Stimulated activated CD4-positive, alpha-beta T cell treated with anti-CD3 and anti-CD28 coated beads, TNF-alpha, amount 100 ng/mL, for 1 hour (primary cell): ENCODE measurements at places on chromosomes 6 and 20.

DNA sequence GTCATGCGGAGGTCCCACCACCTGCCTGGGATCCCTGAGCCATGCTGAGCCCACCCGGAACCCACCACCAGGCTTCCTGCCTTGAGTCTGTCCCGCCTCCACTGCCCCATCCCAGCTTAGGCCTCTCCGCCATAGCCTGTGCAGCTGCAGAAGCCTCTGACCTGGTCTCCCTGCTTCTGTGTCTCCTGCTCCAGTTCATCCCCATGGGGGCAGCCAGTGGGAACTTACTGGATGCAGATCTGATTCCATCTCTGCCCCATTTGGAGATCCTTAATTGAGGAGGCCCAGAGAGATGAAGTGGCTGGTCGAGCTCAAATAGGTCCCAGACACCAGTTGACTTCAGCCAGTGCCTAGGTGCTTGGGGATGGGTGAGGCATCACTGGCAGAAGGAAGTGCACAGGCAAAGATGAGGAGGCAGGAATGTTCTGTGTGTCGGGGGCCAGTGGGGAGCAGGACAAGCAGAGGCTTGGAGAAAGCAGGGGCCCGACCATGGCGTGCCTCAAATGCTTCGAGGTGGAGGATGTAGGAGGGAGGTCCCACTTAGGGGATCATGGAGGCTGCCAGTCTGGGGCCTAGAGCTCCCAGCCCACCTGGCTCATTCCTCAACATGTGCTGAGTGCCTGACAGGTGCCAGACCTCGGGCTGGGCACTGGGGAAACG, 112.8 kb downstream of the TOX2 start:
- no peak for DNase-seq

DNA sequence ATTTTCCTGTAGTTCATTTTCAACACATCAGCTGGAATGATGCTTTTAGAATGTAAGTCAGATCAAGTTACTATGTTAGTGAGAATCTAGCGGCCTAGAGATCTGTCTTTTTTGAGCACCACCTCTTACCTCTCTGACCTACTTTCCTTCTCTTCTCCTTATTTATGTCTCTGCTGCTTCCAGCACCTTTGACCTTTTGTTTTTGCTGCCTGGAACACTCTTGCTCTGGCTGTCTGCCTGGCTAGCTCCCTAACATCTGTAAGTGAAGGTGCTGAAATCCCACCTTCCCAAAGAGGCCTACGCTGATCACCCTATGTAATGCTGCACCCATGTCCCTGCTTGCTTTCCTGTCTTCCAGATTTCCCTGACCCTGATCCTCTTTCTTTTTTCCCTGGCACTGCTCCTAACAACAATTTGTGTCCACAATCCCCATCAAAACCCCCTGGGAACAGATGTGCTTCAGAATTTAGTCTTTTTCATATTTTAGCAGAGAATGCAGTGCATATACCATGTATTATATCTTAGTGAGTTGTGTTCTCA, 87.8 kb downstream of the RFPL4B start:
- no peak for DNase-seq

DNA sequence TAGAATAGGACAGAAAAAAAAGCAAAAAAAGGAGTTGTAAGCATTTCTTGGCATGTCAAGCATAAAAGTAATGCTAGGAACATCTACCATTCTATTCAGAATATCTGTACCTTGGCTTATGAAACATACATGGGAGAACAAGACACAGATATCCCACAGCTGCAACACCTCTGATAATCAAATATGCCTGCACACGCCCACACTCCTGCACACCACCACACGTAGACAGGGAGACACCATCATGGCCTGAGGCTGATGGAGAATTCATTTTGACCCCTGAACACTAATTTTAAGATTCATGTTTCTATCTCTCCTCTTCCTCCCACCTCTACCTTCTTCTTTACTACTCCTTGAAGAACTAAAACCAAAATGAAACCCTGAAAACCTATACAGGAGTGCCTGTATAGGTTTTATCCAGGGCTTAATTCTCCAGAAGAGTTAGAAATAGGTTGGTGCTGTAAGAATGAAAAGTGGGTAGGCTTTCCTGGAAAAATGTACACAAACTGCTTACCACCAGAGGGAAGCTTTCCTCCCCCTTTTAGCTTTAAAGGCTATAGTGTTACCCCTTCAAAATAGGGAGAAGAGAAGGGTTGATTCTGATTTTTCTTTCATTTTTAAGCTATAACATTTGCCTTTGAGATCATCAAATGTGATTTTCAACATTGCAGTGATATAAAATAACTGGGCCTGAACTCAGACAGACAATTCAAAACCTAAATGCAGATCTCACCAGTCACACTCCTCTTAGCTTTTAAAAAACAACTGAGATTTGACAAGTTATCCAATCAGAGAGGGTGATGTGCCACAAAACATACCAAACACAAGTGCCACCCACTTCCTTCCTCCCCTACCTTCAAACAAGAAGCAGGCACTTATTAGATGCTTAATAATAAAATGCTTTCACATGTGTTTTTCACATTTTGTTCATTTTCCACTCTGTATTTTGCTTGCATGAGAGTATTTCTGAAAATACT, 57.9 kb downstream of the ELOVL5 start:
- no peak for DNase-seq

- DNase-seq: no peak
These were observed 187.7 kb downstream of the UST start for GRCh38 chr6:148934539-148934938.

DNA sequence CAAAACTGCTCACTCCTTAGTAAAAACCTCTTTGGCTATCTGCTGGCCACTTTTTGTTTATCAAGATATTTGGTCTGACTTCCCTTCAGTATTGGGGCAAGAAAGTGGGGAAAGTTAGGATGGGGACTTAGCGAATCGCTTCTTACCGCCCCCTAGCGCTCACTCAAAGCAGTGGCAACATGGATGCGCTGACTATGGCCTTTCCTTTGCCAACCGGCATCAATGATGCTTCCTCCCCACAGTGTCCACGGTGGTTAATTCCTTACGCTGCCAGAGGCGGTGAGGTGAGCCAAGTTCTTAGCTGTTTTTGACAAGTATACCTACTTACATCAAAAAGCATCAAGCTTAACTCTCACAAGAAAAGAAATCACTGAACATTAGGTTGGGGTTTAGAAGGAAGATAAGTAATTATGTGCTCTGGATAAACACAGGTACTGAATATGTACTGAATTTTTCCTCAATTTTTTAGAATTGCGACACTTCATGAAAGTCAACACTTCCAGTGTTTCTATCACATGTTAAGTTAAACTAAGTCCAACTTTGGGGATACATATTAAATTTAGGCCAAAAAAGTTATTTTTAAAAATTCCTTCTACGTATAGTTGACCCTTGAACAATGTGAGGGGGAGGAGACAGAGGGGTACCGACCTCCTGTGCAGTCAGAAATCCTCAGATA, 86.7 kb downstream of the GMDS start:
- DNase-seq: no peak

GRCh38 chr6:155186052-155186658, 77.7 kb upstream of the CLDN20 start:
- DNase-seq: no peak

DNA sequence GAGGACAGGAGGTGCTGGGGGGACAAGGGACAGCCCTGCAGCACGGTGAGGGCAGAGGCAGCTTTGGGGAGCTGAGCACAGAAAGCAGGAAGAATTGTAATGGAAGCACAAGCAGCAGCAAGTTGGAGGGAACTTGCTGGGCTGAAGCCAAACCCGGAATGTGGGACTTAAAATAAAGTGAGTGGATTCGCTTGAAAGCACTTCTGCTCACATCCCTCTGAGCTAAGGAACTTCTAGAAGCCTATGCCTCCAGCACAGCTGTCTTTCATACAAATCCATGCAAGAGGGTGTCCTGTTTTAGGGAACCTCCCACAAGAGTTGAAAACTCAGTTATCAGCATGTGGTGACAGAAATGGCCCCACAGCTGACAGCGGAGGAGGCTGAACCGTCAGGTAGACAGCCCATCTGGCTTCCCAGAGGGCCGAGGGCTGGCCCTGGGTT, 71.4 kb upstream of the MLN start:
- DNase-seq: no peak

DNA sequence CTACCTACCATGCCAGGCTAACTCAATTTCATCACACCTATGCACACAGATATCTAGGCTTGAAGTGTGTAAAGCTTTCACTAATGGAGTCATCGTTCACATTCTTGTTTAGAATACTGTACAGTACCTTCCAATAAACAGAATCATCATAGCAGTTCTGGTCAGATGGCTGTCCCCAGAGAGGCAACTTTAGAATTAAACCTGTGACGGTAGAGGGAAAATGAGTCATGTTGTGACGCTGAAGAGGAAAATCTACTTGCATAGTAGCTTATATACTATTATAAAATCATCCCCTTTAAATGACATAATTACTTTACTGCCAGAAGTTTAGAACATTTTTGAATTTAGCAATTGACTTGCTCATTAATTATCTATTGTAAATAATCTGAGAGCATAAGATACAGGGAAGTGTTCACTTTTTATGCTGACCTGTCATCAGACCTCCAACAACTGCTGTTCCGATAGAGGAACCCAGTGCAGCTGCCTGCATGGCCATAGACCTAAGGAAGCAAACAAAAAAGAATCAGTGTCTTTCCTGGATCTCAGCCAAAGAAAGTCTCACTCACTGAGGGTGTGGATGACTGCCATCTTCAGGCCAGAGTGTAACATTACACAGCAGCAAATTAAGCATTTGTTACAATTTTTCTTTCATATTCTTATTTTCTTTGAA, 29.8 kb downstream of the RHAG start:
- no peak for DNase-seq

DNA sequence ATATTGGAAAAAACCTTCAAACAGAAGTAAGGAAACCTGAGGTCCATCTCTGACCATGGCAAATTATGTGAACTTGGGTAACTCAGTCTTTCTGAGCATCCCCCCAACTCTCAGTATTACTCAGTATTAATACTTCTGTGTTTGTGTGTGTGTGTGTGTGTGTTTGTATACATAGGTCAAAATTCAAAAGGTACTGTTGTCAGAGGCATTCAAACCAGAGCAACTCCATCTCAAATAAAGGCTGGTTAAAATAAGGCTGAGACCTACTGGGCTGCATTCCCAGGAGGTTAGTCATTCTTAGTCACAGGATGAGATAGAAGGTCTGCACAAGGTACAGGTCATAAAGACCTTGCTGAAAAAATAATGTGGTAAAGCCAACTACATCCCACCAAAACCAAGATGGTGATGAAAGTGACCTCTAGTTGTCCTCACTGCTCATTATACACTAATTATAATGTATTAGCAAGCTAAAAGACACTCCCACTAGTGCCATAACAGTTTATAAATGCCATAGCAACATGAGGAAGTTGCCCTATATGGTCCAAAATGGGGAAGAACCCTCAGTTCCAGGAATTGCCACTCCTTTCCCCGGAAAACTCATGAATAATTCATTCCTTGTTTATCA, 33.3 kb upstream of the SLC22A16 start:
- no peak for DNase-seq

DNA sequence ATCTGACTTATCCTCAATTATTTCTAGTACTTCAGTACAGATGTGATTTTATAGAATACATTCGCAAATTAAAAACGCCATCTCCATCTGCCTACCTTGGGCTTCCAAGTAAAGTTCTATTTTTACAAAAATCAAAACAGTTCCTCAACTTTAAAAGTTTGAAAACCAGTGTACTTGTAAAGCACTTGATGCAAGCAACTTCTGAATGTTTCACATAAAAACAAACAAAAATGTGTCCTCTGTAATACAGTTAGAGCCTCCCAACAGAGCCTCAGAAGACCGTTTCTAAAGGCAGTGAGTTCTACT, 384 bp upstream of the MANEA start:
- no peak for DNase-seq
